ENCODE measurements at places on chromosomes 16 and 17.

DNA sequence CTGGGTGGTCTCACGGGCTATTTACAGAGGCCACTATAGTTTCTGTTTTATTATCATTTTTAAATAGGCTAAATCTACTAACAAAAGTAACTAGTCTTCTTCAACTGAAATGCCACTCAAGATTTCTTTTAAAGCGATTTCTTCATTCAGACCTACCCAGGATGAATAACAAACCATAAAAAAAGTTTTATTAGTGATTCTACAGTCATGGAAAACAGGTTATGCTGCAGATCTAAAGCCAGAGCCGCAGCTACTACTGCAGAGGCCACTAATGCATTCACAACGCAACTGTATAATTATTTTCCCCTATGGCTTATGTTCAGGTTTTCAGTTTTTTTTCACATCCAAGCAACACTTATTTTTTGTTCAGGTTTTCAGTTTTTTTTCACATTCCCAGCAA, 136.2 kb upstream of the AXIN2 start:
- no peak for DNase-seq

DNA sequence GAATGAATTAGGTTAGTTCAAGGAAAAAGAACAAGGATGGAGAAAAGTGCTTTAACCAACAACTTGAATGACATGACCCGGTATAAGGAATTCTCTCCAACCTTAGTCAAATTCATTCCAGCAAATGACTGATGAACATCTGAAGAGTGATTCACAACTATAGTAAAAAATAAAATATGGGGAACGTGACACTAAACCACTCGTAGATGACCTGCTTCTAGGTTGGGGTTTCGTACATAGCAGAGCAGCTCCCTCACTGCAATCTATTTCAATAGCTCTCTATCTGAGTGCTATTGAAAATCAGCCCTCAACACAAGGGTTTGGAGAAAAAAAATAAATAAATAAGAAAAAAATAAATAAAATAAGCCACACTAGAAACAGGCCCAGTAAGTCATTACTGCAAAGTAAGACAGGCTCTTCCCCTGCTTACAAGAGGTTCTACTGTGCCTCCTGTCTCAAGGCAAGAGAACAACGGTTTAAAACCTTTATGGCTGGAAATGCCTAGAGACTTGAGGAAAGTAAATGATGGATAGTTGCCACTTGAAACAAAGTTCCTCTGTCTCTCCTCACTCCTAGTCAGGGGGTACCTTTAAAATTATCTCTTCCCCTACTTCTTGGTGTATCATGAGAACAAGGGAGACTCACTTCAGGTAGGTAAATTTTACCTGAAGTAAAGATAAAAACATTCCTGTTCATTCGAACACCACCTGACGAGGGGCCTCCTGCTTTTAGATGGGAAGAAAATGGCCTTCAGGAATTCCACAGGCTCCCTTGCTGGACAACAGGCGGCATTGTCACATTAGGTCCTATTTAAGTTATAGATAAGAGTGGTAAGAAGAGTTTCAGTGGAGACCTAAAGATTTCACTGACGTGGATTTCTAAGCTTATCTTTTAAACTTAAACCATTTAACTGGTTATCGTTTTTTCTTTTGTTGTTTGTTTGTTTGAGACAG, 20.5 kb downstream of the COG7 start:
- no peak for DNase-seq

- peak; percentile 59 for DNase-seq
Measured at GRCh38 chr16:2157480-2158261, 2.1 kb downstream of the TRAF7 start.

DNA sequence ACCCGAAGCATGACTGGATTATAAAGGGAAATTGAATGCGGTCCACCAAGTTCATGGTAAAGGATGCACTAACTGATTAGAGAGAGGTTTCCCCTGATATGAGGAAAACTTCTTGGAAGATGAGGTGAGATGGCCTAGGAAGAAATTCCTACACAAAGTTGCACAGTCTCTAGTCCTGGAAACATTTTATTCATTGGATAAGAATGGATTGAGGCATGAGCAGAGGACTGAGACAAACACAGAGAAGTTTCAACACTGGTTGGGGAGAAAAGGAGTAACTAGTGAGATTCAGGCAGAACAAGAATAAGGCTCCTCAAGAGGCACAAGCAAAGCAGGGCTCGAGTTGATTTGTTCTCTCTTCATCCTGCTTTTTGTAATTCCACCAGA, 2.0 kb upstream of the CCL2 start:
- no peak for DNase-seq

- DNase-seq = peak; percentile 85
Measured at GRCh38 chr17:32755045-32755805, 121.7 kb downstream of the MYO1D start.

GRCh38 chr17:57677858-57678257, 67.2 kb downstream of the CCDC182 start:
- no peak for DNase-seq

DNA sequence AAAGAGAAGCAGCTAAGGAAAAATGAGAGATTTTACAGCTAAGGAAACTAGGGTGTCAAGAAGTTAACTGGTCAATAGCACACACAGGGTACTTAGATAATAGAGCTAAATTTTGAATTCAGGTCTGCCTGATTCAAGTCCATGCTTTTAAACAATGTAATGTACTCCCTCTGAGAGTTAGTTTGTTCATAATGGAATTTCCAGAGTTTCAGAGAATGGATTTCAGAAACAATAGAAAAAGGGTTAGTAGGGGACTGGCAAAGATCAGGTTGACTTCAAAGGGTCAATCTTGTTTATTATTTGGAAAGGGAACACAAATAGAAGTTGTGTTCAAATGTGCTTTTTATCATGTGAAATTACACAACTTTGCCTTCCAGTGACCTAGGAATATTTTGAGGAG, 17.9 kb downstream of the NSRP1 start:
- DNase-seq = no peak

DNA sequence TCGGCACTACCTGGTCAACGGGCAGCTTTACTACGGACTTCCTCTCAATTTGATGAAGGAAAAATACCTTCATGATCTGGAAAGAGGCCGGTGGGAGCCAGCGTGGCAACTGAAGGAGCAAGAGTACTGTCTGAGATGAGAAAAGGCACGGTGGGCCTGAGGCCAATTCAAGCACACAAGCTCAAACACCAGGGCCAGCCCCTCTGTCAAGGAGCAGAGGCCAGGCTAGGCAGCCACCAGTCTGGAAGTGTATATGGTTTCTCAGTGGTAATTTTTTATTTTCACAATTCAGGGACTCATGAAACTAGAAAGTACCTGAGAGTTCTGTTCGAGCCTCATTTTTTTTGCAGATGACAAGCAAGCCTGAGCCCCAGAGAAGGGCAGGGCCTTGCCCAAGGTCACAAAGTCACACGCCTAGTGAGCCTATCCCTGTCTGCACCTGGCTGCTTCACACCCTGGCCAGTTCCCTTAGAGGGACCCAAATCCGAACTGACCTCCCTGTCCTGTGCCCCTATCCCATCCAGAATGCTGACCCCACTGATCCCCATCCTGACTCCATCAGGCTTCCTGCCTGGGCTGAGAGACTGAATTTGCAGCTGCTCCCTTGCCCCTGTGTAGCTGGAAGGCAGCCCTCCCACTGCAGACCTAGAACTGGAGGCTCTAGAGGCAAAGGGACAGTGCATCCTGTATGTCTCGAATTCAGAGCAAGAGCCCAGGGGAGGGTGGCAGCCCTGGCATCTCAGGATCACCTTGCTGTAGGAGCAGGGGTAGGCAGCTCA, 4.8 kb upstream of the TBX2 start:
- no peak for DNase-seq

- DNase-seq = no peak
Measured at GRCh38 chr16:54118846-54119245, 167.7 kb downstream of the IRX3 start.

- DNase-seq = no peak
Measured at GRCh38 chr17:55634702-55635101, 88.0 kb downstream of the TMEM100 start.
